ENCODE measurements at places on chromosomes 11 and 22.
A peak's percentile ranks its signal among the peaks of the same experiment; 100 is the strongest.

- no peak for DNase-seq
These were observed 15.5 kb upstream of the C1QTNF4 start for GRCh38 chr11:47609675-47610074.

GRCh38 chr22:38314933-38315822 is 2.1 kb downstream of the CSNK1E start:
- no peak for DNase-seq

DNA sequence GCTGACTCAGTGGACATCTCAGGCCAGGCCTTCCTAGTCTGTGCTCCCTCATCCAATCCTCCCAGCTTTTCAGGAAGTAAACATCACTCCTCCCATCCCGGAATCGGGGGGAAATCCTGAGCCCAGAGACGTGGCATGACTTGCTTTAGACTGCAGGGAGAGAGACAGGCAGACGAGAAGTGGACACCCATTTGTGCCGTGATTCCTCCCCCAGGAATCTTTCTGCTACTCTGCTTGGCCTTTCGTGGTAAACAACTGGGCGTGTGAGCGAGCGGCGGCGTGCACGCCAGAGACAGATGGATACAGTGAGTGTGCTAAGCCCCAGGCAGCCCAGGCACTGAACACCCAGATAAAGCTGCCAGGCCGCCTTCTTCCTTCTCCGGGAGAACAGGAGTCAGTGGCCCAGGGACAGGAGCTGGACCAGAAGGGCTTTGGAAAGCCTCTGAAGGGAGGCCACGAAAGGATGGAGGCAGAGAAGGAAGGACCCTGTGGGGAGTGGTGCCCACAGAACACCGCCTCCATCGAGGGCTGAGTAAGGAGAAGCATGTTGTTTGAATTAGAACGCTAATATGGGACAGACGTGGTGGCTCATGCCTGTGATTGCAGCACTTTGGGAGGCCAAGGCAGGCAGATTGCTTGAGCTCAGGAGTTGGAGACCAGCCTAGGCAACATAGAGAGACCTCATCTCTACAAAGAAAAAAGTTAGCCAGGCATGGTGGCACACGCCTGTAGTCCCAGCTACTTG is 53.0 kb upstream of the PRR5 start:
- DNase-seq = peak; percentile 72

- no peak for DNase-seq
These were observed 3.2 kb downstream of the P2RY6 start for GRCh38 chr11:73275381-73275750.

DNA sequence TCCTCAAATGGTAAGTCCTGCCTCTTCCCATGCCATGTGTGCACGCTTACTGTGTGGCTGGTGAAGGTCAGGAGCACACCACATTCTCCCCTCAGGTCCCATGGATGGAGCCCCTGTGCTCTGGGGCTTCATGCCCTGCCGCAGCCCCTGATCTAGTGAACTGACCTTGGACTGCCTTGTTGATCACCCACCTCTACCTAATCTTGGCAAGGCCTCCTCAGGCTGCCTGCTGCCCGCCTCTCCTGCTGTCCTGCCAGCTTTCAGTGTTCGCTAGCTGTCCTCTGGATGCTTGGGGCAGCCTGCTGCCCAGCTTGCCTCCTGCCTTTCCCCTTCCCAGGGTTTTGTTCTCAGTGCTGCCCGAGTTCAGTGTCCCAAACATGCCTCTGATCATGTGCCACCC is 38.1 kb downstream of the CABIN1 start:
- DNase-seq = no peak

DNA sequence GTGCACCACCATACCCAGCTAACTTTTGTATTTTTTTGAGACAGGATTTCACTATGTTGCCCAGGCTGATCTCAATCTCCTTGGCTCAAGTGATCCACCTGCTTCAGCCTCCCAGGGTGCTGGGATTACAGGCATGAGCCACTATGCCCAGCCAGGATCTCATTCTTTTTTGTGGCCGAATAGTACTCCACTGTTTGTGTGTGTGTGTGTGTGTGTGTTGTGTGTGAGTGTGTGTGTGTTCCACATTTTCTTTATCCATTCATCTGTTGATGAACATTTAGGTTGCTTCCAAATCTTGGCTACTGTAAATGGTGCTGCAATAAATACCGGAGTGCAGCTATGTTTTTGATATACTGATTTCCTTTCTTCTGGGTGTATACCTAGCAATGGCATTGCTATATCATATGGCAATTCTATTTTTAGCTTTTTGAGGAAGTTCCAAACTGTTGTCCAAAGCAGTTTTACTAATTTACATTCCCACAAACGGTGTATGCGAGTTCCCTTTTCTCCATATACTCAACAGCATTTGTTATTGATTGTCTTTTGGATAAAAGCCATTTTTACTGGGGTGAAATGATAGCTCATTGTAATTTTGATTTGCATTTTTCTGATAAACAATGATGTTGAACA is 105.4 kb downstream of the TTC28 start:
- no peak for DNase-seq

GRCh38 chr11:60910281-60910687 is 3.7 kb upstream of the TMEM109 start:
- no peak for DNase-seq

Measured in fibroblast of pulmonary artery (primary cell).